HCT116 (cell line): ENCODE measurements at places on chromosomes 6 and 20. TPM values are rescaled to one million over a fixed set of nuclear protein-coding genes. Genes with fewer than 3 reads are reported as not detected.

DNA sequence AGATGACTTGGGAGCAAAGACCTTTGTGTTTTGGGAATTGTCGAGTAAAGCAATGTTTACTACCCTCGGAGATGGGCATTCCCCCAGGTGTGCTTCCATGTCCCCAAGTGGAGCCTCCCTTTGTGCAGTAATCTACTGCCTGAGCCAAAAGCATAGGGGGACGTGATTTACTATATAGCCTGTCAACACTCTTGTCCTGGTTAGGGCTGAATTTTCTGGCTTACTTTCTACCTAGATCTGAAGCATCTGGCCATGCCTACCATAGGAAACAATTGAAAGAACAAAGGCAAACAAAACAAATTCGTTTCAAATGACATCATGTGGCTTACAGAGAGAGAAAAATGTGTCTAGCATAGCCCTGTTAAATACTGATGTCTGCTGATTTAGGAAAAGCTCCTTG, 350.6 kb downstream of the SAMD5 start:
- DNase-seq, result no peak

GRCh38 chr6:3336066-3336786, 77.5 kb downstream of the PSMG4 start:
- DNase-seq, result no peak

DNA sequence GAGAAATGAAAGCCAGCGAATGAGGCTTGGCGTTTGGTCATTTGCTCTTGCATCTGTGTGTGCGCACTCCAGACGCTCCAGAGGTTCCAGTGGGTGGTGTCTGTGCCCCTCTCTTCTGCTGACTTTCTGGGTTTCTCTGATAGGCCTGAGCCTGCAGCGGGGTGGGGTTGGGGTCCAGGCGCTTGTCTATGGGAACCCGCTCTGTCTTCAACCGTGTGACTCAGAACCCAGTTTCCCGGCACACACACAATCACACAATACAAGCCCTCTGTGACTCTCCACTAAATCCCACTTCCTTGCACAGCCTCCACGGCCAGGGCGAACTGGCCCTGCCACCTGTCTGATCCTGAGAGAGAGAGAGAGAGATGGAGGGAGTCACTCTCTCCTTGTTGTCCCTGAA, 24.6 kb downstream of the RBM38 start:
- DNase-seq, result no peak

- no peak for DNase-seq
These were observed 47.4 kb downstream of the MYB start for GRCh38 chr6:135228486-135228885.

- DNase-seq, result no peak
These were observed 95.6 kb upstream of the ANKEF1 start for GRCh38 chr20:9939231-9939630.

PHIP gene
- 22.6 TPM for total RNA-seq

SLC32A1 gene
- total RNA-seq, result not detected

SLC17A1 gene
- total RNA-seq, result not detected

LGSN gene
- total RNA-seq, result 0.30 TPM
